ENCODE measurements at places on chromosomes 1 and 21.

DNA sequence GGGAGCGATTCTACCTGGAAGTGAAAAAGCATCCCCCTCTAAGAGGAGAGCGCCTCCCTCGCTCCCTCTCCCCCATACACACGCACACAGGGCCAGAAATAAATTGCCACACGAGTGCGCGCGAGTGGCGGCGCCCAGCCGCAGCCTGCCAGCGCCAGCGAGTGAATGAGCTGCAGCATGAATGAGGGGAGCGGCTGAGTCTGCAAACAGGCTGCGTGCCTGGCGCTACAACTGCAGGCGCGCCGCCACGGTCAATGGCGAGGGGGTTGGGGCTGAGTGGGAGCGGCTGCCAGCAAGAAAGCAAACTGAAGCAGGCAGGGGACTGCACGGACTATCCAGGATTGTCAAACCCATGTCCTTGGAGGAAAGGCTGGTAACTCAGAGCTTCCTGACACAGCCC, 2.2 kb downstream of the CAMK1G start:
- DNase-seq, result no peak

DNA sequence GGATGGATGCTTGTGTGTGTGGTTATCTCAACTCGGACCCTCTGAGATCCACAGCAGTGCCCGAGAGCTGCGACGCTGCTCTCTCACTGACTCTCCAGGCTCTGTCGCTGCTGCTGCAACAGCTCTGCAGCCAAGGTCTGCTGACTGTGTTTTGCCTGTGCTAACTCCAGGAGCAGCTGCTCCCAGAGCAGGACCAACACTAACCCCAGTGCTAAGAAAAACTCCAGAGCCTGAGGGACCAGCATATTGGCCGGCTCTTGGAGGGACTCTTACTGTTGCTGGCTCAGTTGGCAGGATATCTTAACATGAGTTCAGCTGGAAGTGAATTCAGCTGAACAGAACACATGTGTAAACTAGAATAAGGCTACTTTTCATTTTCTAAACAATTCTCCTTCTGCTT, 4.4 kb downstream of the LCE2C start:
- no peak for DNase-seq

GRCh38 chr1:215797859-215798258, 230.8 kb downstream of the KCTD3 start:
- DNase-seq, result no peak

- no peak for DNase-seq
These were observed 96.6 kb upstream of the HNRNPU start for GRCh38 chr1:244960904-244961303.

DNA sequence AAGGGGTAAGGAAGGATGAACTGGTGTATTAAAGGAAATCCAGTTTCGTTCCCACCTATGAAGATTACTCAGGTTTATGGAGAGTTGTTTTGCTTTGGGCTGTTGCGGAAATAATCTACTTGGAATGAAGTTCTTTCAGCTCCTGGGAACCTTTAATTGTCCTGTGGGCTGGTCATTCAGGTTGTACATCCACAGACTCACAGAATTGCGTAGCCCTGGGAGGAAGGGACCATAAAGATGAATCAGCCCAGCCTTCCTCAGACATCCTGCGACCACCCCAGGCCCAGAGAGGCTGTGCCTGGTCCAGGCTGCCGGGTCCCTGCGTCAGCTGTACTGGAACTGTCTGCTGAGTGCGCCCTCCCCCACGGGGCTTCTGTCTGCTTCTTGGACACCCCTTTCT, 72.7 kb downstream of the GALNT2 start:
- no peak for DNase-seq

DNA sequence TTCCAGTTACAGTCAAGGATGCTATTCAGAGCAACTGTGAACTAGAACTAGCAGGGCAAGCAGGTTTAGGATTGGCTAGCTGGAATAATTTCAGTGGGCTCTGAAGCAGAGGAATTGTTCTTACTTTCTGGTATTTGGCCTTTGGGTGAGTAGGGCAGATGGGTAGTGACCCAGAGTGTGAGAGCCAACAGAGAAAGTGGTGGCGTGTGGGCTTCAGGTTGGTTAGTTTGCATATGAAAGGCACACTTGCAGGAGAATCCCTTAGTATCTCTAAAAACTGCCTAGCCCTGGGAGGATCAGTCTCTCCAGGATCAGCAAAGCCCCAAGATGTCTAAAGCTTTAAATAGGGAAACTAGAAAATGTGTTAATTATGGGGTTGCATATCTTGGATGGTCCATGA, 67.6 kb upstream of the LRRC8B start:
- no peak for DNase-seq

- no peak for DNase-seq
These were observed 8.6 kb upstream of the MT1HL1 start for GRCh38 chr1:237012788-237013383.

GRCh38 chr1:221632072-221632471, 109.8 kb downstream of the DUSP10 start:
- DNase-seq, result no peak

- DNase-seq, result no peak
These were observed 28.5 kb upstream of the PRELP start for GRCh38 chr1:203447151-203447550.

- DNase-seq, result no peak
These were observed 987.7 kb downstream of the TTLL7 start for GRCh38 chr1:83011265-83011664.

GRCh38 chr1:243432136-243432535, 176.3 kb downstream of the SDCCAG8 start:
- DNase-seq, result no peak

GRCh38 chr1:78369546-78369945, 121.2 kb upstream of the PTGFR start:
- no peak for DNase-seq

GRCh38 chr1:150626150-150626549, 3.3 kb downstream of the ENSA start:
- DNase-seq, result peak; percentile 43

- DNase-seq, result no peak
These were observed 106.0 kb downstream of the ESRRG start for GRCh38 chr1:216617081-216617875.

DNA sequence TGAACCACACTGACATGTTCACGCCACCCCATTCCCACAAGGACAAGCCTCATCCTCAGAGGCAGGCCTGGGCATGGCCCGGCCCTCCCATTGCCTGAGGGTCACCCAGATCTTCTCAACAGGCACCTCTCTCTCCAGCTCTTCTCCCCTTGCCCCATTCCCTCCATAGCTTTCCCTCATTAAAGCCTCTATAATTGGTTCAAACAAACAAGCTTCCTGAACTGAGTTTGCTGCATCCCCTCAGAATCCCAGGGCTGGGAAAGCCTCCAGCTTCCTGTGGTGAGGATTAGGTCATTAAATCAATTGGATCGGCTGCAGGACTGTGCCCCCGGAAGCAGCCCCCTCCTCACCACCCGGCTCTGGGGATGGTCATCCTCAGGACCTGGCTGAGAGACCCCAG, 18.9 kb downstream of the CTNNBIP1 start:
- no peak for DNase-seq

- no peak for DNase-seq
These were observed 13.4 kb downstream of the SH2D2A start for GRCh38 chr1:156803086-156803851.

- no peak for DNase-seq
These were observed 12.0 kb upstream of the ADORA3 start for GRCh38 chr1:111515291-111516004.

DNA sequence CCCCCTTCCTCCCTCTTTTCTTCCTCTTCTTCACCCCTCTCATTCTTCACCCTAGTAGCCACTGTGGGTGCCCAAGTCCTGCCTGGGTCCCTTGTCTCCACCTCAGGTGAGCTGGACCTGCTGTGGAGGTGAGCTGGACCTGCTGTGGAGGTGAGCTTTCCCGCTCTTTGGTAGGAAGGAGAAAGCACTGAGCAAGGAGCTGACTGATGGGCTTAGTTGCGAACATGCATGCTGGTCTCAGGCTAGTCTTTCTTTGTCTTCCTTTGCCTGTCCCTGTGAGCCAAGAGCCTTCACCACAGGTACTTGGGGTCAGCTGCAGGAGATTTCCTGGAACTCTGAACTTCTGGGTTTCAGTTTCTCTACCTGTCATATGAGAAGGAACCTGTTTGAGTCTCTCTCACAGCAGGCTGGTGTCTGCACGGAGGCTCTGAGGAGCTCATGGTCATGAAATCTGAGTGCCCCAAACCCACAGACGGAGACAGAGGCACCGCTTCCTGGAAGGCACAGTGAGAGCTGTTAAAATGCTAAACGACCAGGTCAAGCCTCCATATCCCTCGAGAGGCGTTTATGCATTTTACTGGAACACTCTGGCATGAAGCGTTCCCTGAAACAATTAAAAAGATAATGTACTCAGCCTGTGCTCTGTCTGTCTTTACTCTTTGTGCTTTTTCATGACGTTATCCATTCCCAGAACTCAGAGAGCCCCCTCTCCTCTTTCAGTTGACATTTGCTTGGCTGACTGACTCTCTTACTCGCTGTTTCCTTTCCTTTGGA, 69.5 kb downstream of the RHOU start:
- peak; percentile 22 for DNase-seq

- peak; percentile 53 for DNase-seq
These were observed 14.0 kb upstream of the SYNC start for GRCh38 chr1:32716312-32717148.

- DNase-seq, result no peak
These were observed 64.8 kb downstream of the TSEN15 start for GRCh38 chr1:184116287-184116686.

- no peak for DNase-seq
These were observed 291.1 kb downstream of the PCP4 start for GRCh38 chr21:40158366-40158765.

GRCh38 chr1:1245178-1245816, 1.2 kb downstream of the C1QTNF12 start:
- no peak for DNase-seq

GRCh38 chr1:111392042-111392441, 35.5 kb downstream of the OVGP1 start:
- DNase-seq, result no peak

DNA sequence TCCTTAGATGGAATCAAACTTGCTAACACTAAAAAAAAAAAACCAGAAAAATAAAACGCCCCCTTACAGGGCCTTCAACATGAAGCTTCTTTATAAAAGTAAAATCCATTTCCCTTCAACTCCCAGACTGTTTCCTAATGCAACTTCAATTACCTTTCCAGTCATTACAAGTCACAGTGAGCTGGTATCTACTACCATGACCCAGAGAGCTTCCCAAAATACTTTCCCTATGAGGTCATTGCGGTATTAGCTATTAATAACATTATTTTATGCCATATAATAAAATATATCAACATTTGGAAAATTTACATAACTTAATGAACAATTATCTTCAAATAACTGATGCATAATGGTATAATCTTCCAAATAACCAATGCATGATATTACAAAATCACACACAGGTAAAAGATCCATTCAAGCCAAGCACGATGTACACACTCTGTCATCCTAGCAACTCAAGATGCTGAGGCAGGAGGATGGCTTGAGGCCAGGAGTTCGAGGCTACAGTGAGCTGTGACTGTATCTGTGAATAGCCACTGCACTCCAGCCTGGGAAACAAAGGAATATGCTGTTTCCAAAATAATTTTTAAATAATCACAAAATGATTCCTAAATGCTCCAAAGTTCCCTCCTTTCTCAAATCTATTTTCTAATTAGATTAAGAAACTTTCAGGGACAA, 24.1 kb downstream of the EIF4G3 start:
- no peak for DNase-seq

DNA sequence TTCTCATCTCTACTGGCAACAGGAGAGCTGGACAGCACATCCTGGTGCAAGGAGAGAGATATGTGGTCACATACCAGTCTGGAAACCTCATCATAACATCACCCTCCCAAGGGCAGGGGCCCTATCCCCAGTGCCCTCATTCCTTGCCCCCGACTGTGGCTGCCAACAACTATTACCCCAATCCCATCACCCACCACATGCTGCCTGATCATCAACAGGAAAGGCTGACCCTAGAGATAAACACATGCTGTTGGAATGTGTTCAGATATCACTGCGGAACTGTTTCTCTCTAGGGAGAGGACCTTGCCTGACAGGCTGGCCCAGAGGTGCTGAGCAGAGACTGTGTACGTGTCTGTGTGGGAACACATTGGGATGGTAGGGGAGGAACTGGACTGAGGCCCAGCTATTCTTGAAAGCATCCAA, 4.5 kb upstream of the INKA2 start:
- DNase-seq, result no peak

DNA sequence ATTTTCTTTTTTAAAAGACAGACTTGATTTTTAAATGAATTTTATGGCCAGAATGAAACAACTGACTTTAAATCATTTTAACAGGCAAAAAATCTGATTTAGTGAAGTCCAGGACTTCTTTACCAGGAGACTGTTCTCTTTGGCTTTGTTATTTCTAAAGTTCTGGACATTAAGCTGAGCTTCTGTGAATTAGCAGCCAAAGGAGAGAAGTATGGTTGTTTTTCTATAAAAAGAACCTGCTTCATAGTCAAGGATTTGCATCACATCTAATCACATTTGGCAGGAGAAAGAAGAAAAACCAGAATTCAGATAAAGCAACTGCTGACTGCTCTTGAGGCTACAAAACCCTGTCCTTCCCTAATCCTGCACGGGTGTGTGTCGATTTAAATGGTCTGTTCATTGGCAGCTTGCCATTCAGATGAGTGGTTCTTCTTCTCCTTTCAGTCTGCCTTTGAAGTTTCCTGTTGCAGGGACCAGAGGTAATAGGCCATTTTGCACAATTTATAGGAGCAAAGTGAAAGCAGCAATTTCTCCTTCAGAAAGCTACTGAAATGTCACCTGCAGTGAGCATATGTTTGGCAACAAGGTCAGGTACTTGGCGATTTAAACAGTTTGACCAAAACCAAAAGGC, 215.4 kb downstream of the OLFM3 start:
- DNase-seq, result no peak

GRCh38 chr1:33874636-33875035, 10.8 kb downstream of the HMGB4 start:
- DNase-seq, result no peak

- no peak for DNase-seq
These were observed 24.4 kb downstream of the CAP1 start for GRCh38 chr1:40064797-40065499.

GRCh38 chr1:29471487-29472313, 235.4 kb downstream of the PTPRU start:
- no peak for DNase-seq

- DNase-seq, result no peak
These were observed 11.6 kb downstream of the IFI6 start for GRCh38 chr1:27660300-27660835.
